Fibroblast of upper back skin (primary cell): ENCODE measurements at places on chromosomes 12 and 14.
A peak's percentile ranks its signal among the peaks of the same experiment; 100 is the strongest.

GRCh38 chr12:64976131-64976530 lies 145.0 kb downstream of the WIF1 start:
- DNase-seq, result no peak

GRCh38 chr14:97120611-97121031 lies 323.4 kb downstream of the VRK1 start:
- DNase-seq, result no peak

DNA sequence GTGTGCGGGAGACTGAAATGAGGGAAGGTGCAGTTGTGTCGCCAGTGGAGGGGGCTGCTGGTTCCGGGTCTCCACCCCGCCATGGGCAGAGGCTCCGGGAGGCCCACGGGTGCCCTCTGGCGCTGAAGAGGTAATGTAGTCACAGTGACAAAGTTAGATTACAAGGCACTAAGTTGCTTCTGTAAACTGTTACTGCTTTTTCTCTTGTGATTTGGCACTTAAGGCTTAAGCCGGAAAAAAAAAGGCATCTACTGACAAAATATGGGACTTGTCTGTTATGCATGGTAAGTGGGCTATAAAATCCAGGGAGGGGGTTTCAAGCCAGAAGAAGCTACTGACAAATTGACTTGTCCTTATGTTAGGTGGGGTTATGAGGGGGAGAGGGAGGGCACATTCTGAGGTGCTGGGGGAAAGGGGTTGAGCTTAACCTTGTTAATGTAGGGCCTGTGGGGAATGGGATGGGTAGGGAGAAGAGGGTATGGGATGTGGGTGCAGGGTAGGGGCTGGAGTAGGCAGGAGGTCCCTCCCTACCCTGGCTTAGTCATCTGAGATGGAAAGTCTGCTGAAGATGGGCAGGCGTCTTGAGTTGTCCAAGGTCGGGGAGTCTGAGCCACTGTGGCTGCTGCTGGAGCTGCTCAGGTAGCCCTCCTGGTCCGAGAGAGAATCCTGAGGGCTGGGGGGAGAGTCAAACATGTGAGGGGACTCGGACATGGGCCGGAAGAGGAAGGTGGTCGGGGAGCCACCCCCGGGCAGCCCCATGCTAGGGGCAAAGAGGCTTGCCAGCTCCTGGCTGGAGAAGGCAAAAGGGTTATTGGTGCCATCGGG lies 3.7 kb downstream of the ZFP36L1 start:
- peak; percentile 77 for DNase-seq

DNA sequence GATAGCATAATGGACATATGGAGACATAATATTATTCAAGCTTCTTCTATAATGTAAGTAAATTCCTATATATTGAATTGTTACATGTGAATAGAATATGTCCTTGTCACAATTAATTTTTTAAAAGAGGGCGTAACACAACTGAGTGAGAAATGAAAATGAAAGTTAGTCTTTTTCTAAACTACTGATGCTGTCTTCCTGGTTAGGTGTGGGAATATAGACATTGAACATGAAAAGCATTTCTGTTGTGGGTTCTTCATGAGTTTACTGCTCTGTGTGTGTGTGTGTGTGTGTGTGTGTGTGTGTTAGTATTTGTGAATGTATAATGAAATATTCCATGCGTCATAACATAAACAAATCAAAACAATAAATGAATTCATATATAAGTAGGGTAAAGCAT lies 40.5 kb upstream of the RTL1 start:
- no peak for DNase-seq

DNA sequence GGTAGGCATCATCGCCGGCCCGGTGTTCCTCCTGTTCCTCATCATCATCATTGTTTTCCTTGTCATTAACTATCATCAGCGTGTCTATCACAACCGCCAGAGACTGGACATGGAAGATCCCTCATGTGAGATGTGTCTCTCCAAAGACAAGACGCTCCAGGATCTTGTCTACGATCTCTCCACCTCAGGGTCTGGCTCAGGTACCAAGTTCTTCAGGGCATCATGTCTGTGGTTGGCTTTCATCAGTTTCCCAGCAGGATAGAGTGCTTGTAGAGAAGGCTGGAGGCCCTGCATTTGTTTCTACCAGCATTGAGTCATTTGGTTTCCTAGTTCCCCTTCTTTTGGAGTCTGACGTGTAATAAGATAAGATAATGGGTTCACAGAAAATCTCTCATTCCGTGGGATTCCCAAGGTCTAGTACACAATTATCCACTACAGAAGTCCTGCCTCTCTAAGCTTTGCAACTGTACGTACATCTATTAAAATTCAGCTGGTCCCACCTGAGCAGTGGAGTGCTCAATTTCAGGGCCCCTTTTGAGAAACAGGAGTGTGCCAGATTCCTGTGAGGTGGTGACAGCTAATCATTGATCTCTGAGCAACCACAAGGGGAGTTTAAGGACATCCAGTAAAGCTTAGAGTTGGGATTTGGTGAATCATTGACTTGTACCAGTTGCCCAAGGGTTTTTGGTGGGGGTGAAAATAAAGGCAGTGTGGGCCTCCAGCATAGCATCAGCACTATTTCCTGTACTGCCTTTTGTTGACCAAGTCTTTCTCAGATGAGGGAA lies 25.1 kb downstream of the ACVR1B start:
- peak; percentile 83 for DNase-seq

DNA sequence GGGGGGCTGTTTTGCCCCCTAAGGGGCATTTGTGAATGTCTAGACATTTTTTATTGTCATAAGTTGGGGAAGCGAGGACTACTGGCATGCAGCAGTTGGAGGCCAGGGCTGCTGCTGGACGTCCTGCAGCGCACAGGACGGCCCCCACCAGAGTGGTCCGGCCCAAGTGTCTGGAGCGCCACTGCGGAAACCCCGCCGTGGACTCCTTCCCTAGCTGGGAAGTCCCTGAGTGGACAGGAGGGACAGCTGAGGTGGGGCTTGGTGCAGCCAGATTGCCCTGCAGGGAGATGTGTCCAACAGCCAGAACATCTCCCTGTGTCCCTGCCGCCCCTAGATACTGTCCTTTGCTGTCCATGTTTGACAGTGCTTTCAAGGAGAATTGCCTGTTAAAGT lies 5.5 kb downstream of the CKB start:
- DNase-seq, result no peak

- peak; percentile 50 for DNase-seq
Measured at GRCh38 chr12:27866373-27867101, 86.5 kb upstream of the MANSC4 start.

DNA sequence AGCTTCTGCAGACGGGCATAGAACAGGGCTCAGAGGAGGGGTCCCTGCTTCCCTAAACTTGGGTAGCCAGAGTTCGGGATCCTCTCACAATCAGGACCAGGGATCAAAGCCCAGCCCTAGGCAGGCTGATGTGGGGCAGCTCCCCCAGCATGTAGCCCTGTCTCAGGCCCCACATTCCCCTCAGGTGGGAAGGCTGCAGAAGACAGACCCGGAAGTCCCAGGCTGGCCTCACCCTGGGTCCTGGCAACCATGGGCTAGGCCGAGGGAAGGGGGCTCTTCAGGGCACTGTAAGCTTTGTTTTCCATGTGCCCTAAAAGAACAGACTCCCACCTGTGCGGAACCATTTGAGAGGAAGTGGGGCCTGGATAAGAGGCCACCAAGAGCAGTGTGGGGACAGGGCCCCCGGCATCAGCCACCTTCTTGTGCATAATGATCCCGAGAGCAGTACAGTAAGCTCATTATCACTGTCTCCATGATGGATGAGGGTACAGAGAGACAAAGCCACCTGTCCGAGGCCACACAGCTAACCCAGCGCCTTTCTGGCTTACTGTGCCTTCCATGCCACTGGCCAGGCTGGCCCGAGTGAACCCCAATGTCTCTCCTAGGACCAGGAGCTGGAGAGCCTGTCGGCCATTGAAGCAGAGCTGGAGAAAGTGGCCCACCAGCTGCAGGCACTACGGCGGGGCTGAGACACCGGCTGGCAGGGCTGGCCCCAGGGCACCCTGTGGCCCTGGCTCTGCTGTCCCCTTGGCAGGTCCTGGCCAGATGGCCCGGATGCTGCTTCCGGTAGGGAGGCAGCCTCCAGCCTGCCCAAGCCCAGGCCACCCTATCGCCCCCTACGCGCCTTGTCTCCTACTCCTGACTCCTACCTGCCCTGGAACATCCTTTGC lies 11.5 kb downstream of the CHGA start:
- DNase-seq, result no peak

DNA sequence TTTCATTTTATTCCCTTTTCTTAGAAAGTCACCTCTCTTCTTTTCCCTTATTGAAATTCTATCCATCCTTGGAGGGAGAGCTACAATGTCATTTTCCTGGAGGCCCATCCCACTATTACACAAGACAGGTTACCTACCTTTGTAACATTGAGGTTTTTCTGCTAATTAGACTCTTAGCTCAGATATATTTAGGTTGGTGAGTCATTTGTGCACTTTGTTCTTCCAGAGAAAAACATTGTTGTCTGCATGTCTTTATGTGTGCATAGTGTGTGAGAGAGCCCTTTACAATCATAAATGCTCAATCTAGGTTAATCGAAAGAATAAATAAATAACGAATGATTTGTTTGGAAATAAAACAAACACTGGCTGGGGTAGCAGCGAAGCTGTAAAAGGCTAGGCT lies 191.8 kb downstream of the DACT1 start:
- DNase-seq, result no peak

DNA sequence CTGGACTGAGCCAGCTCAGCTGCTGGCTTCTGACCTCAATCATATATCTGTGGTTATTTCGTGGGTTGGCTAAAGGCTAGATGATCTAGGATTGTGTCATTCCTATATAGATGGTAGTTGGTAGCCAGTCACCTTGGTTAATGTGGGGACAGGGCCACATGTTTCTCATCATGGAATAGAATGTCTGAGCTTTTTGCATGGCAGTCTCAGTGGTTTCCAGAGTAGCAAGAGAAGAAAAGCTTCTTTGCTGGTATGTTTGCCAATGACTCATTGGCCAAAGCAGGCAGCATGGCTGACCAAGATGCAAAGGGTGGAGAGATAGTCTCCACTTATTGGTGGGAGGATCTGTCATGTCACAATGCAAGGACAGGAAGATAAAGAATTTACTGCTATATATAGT lies 746.4 kb upstream of the FLRT2 start:
- peak; percentile 67 for DNase-seq

GRCh38 chr12:27422697-27423096 lies 23.8 kb upstream of the SMCO2 start:
- DNase-seq, result no peak

GRCh38 chr12:113138826-113139225 lies 3.3 kb upstream of the RASAL1 start:
- no peak for DNase-seq

DNA sequence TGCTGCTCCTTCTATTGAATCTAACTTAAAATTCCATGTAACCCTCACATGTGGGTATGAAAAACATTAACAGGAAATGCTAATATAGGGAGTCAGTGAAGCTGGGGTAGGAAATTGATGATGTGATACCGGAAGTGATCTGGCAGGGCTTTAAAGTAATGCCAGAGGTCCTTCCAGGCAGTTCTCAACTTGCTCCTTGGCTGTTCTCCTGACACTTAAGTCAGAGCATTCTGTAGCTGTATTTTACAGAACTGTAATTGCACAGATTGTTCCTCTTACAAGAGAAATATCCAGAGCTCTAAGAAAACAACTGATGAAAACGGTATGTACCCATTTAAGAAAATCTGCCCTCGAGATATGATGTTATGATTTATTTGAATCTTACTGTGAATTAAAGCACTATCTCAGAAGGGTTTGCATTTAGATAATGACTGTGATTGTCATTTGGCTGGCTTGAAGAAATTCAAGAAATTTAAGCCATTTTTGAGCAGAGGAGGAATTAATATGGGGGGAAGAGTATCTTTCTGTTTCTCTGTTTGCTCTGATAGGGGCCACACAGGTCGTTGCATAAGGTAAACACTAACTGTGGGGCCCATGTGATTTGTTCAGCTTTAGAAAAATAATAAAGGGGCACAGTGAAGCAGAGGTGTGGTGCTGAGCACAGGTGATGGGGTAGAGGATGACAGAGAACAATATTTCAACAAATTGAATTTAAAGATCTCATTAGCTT lies 88.4 kb downstream of the BBS10 start:
- DNase-seq, result peak; percentile 89

DNA sequence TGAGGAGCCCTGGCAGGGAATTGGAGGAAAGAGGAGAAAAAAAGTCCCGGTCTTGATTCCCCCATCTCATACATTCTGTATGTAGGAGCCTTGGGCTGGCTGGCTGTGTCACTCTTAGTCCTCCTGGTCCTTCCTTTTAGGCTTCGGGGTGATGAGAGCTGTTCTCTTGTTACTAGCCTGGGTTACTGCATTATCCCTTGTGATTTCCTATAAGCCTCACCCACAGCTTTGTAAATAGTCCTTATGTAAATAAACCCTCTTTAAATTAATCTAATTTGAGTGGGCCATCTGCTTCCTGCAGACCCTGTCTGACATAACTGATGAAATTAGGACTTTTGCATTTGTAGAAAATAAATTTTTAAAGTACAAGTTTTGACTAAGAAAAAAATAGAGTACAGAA lies 19.2 kb downstream of the DNM1L start:
- DNase-seq, result no peak

DNA sequence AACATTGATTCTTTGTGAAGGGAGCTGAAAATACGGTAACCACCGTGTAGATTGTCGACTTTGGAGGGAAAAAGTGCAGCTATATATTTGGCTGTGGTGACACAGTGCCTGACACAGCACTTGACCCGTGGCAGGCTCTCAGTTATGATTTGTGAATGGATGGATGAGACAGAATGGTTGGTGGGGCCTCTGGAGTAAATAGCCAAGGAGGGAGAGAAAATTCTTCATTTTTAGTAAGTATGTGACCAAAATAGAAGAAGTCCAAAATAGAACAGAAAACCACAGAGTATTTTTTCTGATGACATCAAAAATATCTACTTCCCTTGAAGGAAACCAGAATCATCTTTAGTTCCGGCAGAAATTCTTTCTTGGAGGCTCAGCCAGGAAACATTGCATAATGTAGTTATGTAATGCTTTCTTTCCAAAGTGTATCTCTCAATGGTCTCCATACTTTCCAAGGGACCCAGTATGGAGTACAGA lies 82.0 kb upstream of the WSCD2 start:
- DNase-seq, result peak; percentile 2

- no peak for DNase-seq
Measured at GRCh38 chr14:77865455-77865854, 65.5 kb downstream of the ADCK1 start.

DNA sequence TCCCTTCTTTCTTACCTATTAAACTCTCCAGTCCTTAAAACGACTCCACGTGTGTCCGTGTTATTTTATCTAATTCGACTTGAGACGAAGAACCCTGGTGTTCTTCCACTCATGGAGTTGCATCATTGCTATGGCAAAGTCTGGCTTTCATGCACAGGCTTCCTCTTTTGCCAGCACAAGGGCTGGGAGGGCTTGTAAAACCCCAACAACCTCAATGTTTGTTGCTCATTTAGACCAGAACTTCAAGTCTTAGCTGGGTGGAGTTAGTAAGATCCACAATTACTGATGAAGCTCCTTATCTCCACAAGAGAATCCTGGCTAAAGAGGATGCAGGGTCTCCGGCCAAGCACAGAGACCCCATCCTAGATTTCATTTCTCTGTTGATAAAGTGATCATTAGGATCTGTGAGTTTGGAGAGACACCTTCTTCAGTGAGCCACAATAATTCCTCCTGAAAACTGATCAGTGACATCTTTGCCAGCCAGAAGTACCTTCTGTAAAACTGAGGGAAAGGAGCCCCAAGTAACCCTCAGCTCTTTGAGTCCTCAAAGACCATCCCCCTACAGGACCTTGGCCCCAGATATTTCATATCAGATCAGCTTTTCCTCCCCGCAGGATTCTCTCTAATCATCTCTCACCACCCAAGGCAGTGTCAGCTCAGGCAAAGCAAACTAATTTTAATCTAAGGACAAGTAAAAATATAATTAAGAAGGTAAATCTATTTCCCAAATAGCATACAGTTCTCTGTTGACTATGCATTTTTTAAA lies 514.6 kb downstream of the FUT8 start:
- no peak for DNase-seq

- peak; percentile 86 for DNase-seq
Measured at GRCh38 chr12:47282206-47282605, 202.4 kb upstream of the AMIGO2 start.
